DMS79 (cell line): ENCODE measurements at places on chromosomes 6 and 20.

DNA sequence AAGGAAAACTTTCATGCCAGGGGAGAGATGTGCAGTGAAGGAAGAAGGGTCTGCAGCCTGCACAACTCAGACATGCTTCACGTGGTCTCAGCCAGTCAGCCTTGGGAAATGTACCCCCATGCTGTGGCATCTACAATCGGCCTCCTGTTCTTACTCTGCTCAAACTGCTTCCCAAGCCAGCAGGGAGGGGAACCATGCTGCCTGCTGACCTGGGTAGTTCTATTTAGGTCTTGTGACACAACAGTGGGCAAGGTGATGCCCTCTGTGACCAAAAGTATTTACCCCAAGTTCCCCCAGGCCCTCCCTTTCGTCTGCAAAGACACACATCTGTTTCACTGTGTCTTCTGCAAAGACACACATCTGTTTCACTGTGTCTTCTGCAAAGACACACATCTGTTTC is 106.9 kb downstream of the SLC23A2 start:
- no peak for DNase-seq

GRCh38 chr20:17281478-17281877 is 54.6 kb downstream of the PCSK2 start:
- DNase-seq = no peak

DNA sequence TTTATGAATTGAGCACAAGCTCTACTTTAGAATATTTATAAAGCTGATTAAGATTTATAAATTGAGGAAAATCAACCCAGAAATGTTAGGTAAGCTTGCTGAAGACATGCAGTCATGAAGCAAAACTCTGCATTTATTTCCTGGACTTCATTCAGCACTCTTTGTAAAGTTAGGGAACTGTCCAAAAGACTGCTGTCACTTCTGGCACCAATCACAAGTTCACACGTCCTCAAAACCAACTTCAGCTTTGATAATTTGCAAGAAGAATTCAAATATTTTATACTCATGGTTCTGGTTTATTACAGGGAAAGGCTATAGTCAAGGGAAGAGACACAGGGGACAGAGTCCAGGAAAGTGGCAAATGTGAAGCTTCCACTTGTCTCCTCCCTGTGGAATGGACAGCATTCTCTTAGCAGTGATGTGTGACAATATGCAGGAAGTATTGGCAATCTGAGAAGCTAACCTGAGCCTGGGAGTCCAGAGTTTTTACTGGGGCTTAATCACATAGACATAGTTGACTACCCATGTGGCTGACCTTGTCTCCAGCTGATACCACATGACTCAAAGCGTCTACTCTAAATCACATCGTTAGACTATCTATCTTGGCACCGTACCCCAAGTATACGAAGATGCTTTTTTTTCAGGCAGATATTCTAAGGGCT is 85.4 kb downstream of the PPP1R14C start:
- DNase-seq = no peak

- DNase-seq = no peak
Measured at GRCh38 chr6:4665489-4666417, 110.5 kb upstream of the CDYL start.

DNA sequence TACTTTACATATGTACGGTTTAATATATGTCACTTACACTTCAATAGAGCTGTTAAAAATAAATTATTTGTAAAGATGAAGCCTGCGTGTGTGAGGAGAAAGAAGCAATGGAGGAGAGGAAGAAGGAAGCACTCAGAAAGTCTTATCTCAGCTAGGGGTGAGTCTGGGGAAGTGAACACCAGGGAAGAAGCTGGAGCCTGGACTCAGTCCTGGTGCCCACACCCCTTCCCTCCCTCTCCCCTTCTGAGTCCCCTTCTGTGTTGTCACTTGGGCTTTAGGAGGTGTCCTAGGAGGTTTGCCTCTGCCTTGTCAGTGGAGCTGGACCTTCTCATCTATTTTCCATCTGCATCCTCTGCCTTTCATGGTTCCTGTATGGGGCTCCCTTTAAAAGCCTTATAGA is 1.9 kb downstream of the SIRPB2 start:
- no peak for DNase-seq

- no peak for DNase-seq
Measured at GRCh38 chr20:18717062-18717461, 96.5 kb upstream of the SCP2D1 start.

DNA sequence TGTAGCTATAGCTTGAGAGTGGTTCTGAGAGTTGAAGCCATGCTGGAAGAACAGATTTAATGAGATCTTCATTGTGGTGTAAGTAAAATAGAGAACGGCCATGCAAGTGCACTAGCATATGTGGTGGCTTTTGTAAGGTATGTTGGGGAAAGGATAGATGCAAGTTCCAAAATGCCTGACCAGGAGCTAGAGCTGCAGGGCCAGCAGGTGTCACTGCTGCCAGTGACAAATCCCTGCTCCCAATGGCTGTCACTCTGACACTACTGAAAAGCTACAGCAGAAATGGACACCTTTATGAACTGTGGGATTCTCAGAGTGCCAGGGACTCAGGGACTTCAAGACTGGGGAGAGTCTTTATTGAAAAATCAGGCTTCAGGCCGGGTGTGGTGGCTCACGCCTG is 23.1 kb upstream of the VIP start:
- no peak for DNase-seq

GRCh38 chr6:142301651-142302391 is at the start of gene ADGRG6:
ADGRG6 (plus strand) TSS chr6:142302007; CDS start chr6:142302330, 323 bp downstream.
- DNase-seq = peak; percentile 41

DNA sequence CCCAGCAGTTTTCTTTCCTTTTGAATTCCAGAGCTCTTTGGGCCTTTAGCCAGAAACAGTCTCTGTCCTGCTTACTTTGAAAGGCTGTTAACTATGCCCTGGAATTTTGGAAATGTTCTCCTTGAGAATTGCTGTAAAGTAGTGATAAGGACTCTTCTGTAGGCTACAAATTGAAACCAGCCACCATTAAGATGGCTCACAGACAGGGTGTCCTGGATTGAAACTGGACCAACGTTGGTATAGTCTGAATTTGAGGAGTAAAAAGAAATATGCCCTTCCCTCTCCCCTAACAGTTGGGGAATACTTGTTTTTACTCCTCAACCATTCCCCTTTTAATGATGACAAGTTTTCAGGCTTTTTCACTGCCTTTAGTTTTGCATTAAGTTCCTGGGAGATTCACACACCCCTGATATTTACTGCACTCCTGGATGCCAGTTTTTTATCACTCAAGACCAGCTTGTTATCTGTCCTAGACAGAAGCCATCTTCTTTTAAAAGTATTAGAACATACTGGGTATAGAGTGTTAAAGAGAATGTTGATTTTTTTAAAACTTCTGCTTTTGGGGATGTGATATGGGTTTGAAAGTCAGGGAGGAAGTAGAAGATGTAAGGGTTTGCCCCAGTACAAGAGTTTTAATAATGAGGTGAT is 21.9 kb downstream of the TOP1 start:
- DNase-seq = no peak

DNA sequence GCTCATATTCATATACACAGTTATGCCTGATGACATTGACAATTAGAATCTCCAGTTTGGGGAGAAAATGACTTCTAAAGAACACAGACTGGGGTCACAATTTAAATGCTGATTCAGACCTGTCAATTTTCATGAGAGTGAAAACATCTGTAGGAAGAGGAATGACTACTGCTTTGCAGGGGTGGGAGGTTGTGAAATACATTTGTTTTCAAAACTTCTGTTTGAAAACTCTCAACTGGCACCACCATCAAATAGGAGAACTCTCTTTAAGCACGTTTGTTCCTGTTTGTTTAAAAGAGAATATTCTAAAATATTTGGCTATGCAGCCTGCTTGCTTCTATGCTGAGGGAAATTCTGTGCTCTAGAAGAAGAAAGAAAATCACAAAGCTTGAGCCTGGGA is 50.8 kb upstream of the ADGRF5 start:
- no peak for DNase-seq

- peak; percentile 17 for DNase-seq
Measured at GRCh38 chr6:63636518-63637021, 968 bp downstream of the PHF3 start.
